Retina (tissue), 1 donor: ENCODE measurements at places on chromosomes 7 and 10.

DNA sequence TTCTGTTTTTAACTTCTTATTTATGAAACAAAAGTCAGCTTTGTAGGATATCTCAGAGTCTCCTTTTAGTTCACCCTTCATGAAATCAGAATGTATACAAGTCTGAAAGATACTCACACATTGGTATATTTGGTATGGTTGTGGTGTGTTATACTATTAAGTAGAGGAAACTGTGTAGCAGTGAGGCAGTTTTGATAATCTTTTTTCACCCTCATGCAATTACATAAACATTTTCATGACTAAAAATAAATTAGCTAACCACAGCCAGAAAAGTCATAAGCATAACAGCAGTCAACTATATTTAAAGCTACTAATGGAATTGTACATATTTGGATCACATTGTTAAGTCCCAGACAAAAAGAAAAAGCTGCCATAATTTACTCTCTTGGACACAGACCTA lies 62.1 kb downstream of the FAM185A start:
- DNase-seq, result no peak

DNA sequence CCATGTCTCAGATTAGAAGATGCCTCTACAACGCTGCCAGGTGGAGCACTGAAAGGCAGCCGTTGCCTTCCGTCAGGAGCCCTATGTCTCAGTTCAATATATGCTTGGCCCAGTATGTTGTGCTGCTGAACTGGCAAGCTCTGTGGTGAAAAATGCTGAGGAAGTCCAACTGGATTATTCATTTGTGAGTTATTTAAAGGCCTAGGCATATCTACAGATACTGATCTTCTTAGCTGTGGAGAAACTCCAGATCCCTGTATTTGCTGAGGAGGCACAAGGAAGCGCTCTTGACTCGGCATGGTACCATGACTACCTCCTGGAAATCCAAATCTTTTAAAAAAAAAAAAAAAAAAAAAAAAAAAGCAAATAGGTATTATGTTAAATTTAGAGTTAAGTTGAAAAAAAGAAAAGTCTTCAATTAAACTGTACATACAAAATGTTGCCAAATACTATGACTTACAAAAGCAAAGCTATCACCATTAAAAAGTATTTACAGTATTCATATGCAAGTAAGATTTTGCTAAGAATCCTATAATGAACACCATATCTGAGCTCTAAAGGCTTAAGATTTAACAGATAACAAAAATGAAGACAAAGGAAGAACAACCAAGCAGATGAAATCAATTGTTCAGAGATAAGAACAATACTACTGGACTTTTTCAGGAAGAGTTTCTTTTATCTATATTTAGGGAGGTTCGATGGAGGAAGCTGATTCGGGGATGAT lies 152.4 kb downstream of the GALNT11 start:
- DNase-seq, result no peak

DNA sequence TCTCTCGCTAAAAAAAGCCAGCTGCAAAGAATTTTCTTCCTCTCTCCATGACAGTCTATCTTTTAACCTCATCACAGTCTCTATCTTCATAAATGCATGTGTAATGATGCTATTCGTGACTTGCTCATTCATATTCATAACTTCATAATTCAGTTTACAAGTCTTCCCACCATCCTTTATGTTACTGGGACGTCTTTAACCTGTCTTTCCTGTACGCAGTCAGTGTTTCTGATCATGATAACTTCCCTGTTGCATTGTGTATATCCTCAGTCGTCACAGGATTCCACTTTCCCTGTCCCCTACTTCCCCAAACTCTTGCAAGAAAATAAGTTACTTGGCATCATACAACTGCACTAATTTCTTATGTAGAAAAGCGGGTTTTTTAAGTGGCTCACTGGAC lies 165.6 kb upstream of the ASAH2 start:
- no peak for DNase-seq

- DNase-seq, result no peak
Measured at GRCh38 chr10:775245-776075, 86.0 kb upstream of the DIP2C start.

DNA sequence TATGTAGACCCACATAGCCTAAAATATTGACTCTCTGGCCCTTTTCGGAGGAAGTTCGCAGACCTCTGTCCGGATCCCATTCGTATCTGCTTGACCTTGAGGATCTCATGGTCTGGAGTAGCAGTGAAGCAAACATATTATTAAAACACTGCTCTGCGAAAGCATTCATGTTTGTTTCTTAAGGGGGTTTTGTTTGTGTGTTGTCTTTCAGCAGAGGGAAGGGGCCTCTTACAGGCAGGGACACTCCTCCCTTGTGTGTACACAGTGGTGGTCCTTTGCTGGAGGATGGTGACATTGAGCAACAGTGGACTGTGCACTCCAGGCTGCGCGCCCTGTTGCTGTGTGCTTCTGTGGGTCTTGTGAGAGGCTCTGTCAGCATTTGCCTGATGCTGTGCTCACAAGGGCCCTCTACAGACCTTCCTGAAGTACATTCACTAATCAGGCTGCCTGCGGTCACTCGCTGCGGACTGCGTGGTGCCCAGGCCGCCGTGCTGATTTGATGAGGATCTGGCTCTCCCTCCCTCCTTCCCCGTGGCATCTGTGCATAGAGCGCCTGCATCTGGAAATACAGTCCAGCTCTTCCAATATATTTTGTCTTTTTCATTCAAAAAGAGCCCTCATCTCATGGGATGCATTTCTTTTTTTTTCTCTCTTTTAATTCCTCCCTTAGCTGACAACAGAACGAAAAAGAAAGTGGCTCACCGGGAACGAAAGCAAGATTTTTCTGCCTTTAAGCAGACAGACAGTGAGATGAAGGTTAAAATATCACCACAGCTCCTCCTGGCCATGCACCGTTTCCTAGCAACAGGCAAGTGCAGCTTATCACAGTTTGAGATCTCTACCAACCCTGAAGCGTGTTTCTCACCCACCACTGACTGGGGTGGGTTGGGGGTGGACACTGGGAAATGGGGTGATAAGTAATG lies 135.8 kb downstream of the CNNM2 start:
- peak; percentile 47 for DNase-seq

GRCh38 chr7:138325434-138325833 lies 134.6 kb upstream of the TRIM24 start:
- DNase-seq, result no peak

DNA sequence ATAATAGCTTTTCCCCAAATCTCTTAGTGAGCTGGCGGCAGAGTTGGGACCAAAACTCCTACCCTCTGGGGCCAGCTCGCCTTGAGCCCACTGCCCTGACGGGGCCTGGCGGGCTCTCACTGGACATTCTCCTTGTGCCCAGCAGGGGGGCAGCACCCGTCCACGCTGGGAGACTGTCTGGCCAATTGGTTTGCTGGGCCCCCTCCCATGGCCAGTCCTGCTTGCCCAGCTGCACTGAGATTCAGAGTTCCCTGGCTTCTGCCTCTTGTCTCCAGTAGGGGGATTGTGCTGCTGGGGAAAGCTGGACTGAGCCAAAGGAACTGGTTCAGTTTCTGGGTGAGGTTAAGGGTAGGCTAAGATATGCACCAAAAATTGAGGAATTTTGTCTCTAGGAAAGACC lies 59.8 kb downstream of the RAMP3 start:
- no peak for DNase-seq

DNA sequence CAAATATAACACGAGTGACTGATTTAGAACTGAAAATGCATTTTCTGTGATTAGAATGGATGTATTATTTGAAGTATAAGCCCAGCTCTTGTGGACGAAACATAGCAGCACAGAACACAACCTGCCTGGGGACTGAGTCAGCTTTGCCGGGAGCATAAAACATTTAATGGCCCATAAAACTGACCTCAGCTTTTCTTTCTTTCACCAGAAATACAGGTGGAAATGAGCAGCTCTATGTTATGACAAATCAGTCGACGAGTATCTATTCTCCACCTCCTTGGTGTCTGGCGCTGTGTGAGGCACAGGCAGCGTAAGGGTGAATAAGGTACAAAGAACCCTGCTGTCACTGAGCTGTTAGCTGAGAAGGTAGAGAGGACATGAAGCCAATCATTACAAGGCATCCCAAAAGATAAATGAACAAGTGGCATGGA lies 471.6 kb upstream of the AKR1E2 start:
- DNase-seq, result no peak

DNA sequence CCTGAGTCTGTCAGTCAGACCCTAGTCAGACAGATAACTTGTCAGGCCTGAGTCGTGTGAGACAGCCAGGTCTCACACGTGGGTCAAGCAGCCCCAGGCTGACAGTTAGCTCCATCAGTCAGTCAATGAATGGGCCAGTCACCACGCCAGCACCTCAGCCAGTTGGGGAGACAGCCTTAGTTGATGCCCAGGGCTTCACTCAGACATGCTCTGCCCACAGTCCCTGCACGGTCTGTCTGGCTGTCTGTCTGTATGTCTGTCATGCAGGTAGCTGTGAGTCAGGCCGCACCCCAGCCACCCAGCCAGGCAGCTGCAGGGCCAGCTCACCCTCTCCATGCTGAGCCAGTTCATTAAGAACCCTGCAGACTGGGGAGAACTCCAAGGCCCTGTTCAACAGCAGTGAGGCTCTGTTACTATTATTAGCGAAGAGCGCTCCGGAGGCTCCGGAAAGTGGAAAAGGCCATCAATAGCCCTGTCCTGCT lies 141.1 kb upstream of the PCBD1 start:
- no peak for DNase-seq

DNA sequence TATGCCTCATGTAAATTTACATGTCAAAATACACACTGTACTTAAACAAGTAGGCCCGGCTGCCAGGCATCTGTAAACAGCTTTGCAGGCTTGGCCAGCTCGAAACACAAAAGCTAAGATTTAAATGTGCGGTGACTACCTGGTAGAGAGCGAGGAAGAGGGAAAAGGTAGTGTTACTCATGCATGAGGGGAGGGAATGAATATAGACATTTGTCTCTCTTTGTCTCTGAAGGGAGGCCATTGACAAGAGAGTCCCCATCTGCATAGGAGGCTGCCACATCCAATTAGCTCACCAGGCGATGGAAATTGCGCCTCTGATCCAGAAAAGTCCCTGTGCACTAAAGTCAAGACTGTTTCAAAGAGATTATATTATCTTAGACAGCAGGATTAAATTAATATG lies 535.8 kb downstream of the PTPRN2 start:
- DNase-seq, result peak; percentile 87

DNA sequence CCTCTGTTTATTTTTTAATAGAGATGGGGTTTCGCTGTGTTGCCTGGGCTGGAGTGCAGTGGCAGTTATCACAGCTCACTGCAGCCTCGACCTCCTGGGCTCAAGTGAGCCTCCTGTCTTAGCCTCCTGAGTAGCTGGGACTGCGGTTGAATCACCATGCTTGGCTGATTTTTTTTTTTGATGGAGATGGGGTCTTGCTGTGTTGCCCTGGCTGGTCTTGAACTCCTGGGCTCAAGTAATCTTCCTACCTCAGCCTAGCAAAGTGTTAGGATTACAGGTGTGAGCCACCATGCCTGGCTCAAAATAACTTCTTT lies 8.1 kb downstream of the DYNC2I1 start:
- no peak for DNase-seq

GRCh38 chr7:99677648-99678045 lies 2.1 kb downstream of the CYP3A5 start:
- DNase-seq, result no peak

GRCh38 chr7:95669513-95669912 lies 73.2 kb upstream of the PDK4 start:
- no peak for DNase-seq

DNA sequence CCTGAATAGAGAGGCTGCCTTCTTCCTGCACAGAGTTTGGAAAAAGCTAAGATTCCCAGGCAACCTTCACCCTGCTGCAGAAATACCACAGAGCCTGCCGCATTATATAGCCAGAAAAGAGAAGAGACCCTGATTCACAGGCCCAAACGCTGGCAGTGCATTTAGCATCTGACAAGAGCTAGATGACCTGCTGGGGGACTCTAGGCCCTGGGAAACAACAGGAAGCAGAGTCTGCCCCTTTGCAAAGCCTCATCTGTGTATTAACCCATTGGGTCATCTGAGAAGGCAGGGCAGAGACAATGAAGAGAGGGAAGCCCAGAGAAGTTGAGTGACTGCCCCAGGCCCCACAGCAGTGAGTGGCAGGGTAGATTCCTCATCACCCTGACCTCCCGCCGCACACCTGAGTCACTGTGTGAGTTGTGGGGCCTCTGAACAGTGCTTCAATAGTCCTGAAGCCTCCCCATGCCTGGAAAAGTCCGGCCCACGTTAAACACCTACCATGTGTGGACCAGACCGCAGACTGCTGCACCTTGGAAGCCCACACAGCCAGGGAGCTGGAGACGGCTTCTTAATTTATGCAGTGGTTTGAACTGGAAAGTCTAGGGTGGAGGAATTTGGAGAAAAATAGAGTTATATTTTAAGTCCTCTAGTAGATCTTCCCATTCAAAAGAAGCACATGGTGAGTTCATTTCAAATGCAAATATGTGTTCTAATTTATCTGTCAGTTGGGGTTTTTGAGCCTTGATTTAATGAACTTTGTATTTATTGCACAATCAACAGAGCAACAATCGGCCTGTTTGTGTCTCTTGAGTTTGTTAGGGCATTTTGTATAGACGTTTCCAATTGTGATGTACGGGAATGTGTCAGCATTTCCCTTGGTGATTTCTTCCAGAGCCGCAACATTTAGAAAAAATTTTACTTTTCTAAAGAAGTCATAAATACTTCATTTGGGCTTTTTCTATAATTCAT lies 80.4 kb upstream of the GPR26 start:
- DNase-seq, result no peak

DNA sequence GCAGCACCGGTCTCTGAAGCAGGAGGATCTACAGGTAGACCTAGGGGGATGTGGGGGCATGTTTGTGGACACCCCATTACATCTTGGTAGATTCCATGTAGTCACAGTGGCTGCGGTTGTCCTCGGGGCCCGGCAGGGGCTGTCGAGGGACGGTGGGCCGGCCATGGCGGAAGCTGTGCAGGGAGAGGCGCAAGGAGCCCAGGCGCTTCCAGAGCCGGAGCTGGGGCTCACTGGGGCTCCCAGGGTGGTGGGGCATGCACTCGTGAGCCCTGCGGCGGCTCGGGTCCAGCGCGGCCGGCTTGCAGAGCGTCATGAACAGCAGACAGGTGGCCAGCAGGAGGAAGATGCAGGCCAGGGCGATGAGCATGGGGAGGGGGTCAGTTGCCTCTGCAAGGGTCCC lies 3.7 kb downstream of the C10orf105 start:
- DNase-seq, result no peak
